ENCODE measurements at places on chromosomes 5 and 9.

- no peak for DNase-seq
Measured at GRCh38 chr9:20426019-20426418, 196.3 kb downstream of the MLLT3 start.

DNA sequence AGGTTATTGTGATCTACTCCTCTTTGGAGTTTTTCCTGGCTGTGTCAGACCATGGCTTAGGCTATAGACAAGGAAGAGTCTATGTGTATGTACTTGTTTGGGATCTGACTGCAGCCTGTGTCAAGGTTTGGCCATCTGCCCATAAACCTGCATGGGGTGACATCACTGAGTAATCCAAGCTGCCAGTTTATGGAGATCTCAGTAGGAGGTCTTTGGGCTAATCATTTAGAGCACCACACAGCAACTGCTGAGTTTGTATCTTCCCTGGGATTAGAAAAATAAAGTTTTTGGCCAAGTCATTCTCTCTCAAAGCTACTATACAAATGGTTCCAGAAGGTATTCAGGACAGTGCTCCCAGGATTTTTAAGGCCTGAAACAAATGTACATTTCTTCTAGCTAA lies 65.5 kb upstream of the HSPB3 start:
- DNase-seq = no peak

DNA sequence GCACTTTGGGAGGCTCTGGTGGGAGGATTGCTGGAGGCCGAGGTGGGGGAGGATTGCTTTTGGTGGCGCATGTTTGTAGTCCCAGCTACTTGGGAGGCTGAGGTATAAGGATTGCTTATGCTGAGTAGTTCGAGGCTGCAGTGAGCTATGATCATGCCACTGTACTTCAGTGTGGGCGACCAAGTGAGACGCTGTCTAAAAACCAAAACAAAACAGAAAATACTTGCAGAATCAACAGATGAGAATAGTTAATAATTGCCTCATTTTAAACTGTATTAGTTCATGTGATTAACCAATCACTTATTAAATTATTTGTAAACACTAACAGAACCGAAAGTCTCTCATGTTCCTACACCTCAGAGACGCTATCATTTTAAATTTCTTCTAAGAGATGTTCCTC lies 118.1 kb downstream of the CCDC171 start:
- DNase-seq = no peak

DNA sequence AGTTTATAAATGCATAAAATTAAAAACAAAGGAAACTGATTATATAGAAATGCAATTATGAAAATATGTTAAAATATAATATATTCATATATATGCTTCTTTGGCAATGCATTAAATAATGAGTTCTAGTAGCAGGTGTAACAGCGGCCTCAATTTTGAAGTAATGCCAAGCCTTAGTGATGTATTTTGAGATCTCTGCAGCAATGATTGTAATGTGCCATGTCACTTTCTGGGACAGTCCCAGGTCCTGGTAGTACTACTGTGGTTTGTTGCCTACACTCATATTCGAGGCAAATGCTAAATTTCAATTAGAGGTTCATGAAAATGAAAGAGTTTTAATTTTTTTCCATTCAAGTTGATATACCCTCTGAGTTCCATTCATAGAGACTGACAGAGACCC lies 75.8 kb upstream of the ORM1 start:
- DNase-seq = no peak

DNA sequence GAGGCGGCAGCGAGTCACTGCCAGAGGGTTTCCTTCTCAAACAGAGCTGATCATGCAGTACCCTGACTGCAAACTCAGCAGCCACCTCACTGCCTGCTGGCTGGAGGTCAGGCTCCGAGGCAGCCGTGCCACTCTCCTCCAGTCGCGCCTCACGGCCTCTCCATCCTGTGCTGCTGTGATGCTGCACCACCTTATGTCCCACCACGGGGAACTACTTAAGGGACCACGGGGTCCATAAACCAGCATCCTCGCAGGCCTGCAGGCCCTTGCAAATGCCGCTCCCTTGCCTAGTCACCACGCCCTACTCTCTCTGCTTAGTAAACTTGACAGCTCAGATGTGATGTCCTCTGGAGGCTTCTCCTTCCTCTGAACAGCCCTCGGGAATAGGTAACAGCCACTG lies 99.2 kb downstream of the CRB2 start:
- DNase-seq = no peak

- no peak for DNase-seq
Measured at GRCh38 chr5:176743868-176744583, 66.3 kb upstream of the UNC5A start.

DNA sequence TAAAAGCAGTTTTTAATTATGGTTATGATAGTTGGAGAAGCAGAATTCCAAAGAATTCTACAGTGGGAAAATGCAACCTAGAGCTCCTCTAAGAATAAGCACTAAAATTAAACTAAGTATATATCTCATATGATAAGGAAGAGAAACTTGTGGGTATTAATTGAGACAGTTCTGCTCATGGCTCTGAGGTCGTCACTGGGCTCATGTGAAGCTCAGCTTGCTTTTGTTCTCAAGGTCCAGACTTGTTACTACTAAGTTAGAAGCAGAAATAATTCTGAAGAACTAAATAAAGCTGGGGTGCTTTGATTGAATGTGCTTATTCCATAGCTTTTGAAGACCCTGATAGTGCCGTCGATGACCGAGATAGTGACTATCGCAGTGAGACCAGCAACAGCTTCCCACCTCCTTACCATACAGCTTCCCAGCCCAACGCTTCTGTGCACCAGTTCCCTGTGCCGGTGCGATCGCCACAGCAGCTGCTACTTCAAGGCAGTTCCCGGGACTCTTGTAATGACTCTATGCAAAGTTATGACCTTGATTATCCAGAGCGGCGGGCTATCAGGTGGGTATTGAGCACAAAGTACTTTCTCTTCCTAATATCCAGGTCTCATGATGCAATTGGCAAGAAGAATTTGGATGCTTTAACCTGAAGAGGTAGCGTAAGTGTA lies 133.7 kb downstream of the UNC13B start:
- no peak for DNase-seq

GRCh38 chr5:104635227-104635626 lies 1072.6 kb upstream of the NUDT12 start:
- no peak for DNase-seq

DNA sequence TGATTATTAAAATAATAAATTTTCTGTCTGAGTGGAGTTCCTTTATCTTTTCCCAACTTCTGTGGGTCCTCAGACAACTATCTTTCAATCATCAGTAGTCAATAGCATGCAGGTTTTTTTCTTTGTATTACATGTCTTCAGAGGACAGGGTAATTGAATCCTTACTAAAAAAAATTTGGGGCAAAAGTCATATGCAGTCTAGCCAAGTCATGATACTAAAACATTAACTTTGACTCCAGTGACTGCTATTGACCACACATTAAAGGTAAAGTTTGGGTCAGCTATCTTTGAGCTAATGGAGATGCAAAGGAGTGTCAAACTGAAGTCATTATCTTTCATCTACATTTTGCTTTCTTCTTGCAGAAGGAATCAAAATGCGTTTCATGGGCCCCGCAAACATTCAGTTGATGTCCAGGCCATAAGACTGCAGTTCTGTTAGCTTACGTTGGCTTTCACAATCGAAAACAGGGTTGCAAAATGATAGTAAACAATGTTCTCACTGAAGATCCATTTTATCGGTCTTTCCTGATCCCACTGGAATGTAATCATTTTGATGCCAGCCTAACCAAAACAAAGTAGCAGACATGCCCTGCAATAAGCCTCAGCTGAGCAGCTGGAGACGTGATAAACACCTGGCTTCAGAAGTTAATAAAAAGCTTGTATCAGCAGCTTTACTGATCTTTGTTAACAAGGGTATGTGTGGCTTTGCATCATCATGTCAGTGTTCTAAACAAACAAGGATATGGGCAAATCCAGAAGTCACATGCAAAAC lies 186.1 kb upstream of the PRLR start:
- no peak for DNase-seq

DNA sequence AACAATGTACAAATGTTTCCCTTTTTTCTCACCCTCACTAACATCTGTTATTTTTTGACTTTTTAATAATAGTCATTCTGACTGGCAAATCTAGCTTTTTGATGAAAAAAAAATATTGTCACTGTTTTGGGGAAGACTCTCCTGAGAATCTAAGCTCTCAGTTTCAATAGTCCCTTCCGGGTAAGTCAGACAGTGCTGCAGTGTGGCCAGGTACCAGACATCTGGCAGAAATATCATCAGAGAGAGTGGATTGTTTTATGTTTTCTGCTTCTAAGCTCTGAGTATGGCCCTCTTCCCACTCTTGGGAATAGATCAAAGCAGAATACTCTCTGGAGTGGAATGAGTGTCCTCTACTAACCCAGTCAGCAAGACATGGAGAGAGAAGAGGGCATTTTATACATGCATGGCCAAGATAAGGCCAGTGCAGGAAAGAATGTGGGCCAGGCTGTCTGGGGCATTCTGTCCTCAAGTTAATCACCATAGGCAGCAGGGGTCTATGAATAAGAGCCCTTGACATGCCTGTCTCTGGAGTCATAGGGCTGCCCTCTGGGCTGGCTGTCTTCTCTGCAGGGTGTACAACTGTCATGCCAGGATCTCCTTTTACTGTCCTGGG lies 38.5 kb upstream of the OR2S2 start:
- no peak for DNase-seq

- no peak for DNase-seq
Measured at GRCh38 chr5:169152946-169153345, 148.0 kb downstream of the SLIT3 start.

DNA sequence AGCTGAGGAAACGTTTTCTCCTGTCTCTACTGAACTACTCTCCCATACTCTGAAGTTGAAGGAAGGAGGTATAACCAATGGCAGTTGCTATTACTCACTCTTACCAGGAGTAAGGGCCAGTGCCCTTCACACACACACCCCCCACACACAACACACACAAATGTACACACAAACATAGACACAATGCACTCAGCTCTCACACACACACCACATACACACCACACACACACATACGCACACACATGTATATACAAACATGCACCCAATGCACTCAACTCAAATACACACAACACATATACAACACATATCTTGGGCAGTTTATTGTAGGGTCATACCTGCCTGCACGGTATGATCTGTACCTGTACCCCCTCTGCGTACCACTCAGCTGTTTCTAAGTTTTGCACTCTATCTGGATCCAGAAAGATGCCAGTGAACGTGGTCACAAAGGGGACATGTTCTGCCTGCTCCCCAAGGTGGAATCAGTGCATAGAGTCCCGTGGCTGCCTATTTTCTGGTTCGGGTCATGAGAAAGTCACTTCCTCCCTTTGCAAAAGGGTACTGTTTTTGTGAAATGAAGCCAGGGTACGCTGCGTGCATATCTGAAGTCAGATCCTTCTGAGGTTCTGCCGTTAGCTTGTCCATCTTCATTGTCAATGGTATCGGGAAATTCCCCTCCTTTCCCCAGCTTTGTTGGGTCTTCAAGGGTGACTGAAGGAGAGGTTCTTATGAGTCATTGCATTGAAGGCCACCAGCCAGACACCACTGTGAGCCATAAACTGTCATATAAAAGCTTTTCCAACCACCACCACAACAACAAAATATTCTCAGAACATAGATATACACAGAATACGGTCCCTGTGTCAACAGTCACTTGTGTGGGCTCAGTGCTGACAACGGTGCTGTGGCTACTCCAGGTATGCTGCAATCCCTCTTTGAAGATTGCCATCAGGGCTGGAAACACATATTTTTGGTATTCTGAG lies 131.9 kb downstream of the UGCG start:
- no peak for DNase-seq

GRCh38 chr9:22169727-22170503 lies 160.8 kb upstream of the CDKN2B start:
- no peak for DNase-seq

DNA sequence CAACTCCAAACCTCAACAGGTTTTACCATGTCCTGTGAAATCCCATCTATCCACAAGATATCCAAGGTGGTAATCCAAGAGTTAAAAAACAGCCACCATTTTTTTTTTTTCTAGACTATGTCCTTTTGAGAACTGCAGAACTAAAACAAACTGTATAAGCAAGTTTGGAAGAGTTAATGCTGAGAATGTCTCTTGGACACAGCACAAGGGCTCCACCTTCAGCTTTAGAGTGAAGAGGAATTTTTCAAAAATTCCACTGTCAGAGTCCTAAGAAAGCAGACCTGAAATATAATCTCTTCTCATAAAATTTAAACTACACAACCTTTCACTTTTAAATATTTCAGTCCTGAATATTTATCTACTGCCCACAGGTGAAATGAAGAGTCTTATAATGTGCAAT lies 167.8 kb upstream of the CCNG1 start:
- DNase-seq = no peak

- no peak for DNase-seq
Measured at GRCh38 chr5:146516151-146516475, at the start of gene GPR151. GPR151 (minus strand) TSS chr5:146516190; CDS start chr5:146516113, 77 bp downstream.

- no peak for DNase-seq
Measured at GRCh38 chr5:122844910-122845228, 544 bp upstream of the SNX24 start.

All from NCI-H1436 treated with DMSO at 0.1 percent for 48 hours (cell line).